ENCODE measurements at places on chromosomes 16 and 17.
A peak's percentile ranks its signal among the peaks of the same experiment; 100 is the strongest.

DNA sequence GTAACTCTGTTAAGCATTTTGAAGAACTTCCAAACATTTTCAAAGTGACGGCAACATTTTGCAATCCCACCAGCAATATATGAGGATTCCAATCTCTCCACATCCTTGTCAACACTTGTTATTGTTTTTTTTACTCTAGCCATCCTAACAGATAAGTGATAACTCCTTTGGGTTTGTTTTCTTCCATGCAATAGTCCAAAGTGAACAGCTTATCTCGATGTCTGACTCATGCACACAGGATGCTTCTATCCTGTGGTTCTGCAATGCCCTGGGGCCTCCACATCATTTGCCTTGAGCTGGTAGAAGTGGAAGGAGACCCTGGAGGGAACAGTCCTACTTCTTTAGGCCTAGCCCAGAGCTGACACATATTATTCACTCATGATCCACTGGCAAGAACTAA is 13.0 kb downstream of the TLE7 start:
- DNase-seq, result no peak

GRCh38 chr16:71846431-71846830 is 655 bp downstream of the ATXN1L start:
- DNase-seq, result no peak

DNA sequence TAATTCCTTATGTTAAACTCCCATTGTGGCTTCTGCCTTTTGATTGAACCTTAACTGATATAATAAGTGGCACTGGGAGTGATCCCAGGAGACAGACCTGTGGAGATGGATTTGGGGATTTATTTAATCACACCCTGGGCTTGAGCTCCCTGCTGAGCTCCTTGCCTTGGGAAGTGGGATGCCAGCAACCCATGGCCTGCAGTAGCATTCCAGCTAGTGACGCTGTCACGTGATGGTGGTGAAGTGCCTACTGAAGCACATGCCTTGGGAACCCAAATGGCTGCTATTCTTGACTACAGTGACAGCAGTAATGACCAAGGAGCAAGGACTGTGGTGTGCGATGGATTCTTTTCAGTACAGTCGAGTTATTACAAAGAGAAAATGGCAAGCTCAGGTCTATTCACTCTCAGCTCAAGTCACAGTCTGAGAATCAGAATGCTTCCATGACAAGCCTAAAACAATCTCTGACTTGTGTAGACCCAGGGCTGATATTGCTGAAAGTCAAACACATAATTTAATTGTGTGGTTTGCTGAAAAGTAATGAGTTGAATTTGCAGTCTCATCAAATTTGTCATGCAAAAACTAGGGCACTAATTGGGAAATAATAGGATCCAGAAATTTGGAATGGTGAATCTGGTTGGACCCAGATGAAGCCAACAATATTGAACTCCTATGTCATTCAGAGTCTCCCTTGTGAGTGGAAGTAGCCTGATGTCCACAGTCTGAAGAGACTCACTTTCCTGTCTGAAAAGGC is 47.1 kb downstream of the BCL7C start:
- DNase-seq, result no peak

- DNase-seq, result peak; percentile 32
Measured at GRCh38 chr16:63361032-63361624, 1324.9 kb upstream of the CDH8 start.

- no peak for DNase-seq
Measured at GRCh38 chr16:17238285-17239028, 232.3 kb downstream of the XYLT1 start.

- no peak for DNase-seq
Measured at GRCh38 chr16:9595393-9595792, 503.9 kb downstream of the HAPSTR1 start.

GRCh38 chr16:53091466-53092211 is 36.8 kb downstream of the CHD9 start:
- DNase-seq, result peak; percentile 86

DNA sequence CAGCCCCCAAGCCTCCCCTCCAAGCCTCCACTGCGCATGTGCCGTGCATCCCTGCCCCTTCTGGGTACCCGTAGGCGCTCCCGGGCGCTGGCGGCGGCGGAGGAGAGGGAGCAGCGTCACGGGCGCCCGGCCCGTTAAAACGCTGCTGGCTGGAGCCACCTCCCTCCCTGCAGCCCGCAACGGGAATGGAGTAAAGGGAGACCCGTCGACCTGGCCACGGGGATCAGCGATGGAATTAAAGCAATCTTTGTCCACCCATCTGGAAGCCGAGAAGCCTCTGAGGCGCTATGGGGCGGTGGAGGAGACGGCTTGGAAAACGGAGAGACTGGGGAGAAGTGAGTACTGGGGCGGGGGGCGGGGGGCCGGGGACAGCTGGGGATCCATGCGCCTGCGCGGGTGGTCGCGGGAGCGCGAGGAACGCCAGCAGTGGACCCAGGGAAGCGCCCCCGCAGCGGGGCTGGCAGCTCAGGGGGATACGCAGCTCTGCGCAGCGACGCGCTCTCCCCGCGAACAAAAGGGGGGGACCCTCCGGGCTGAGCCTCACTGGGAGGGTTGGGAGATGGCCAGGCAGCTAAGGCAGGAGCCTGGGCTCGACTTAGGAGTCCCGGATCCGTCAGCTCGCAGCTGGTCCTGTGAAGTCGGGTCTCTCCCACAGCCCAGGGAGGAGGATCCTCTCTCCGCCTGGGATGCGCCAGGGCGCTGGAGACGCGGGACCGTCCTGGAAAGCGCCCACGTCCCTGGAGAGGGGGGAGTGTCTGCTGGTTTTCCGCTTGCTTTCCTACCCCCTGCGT is at the start of gene BMERB1:
Gene BMERB1, plus strand, starts transcription at position 164 of the 791 bp plus-strand sequence. Its CDS starts 66 bp downstream, at position 230.
- peak; percentile 30 for DNase-seq

GRCh38 chr17:27596566-27597187 is 34.3 kb upstream of the LGALS9 start:
- no peak for DNase-seq

DNA sequence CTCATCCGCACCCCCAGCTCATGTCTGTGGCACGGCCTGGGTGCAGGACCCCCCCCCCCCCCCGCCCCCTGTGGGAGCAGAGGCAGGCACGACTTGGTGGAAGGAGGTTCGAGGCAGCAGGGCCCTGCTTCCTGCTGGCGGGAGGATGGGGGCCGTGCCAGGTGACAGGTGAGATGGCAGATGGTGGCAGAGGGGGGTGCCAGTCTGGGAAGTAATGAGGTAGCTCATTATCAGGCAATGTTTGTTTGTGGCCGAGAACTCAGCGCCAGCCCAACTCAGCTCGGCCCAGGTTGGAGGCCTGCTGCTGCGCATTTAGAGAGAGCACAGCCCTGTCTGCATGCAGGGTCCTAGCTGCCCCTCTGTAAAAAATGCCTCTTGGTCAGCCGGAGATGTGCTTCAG is 40.1 kb upstream of the JPH3 start:
- DNase-seq, result no peak

GRCh38 chr17:19714542-19715411 is 1.6 kb downstream of the SLC47A2 start:
- DNase-seq, result no peak

- no peak for DNase-seq
Measured at GRCh38 chr17:8339540-8339939, at the start of gene ODF4. ODF4 (plus strand) TSS chr17:8339840; CDS start chr17:8340052, 212 bp downstream.

DNA sequence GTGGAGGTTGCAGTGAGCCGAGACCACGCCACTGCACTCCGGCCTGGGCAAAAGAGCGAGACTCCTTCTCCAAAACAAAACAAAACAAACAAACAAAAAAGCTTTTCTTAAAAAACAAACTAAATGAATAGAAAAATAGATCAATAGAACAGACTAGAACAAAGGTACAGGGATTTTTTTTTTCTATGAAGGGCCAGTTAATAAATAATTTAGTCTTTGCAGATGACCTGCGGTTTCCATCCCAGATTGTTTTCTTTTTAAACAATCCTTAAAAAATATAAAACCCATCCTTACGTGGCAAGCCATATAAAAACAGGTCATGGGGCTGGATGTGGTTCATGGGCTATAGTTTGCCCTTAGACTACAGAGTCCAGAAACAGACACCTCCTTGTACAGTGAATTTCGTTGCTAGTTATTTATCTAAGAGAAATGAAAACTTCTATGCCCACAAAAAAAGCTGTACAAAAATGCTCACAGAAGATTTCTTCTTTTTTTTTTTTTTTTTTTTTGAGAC is 45.4 kb downstream of the CREBBP start:
- DNase-seq, result no peak

GRCh38 chr17:38587203-38587602 is 18.5 kb downstream of the SRCIN1 start:
- DNase-seq, result no peak

DNA sequence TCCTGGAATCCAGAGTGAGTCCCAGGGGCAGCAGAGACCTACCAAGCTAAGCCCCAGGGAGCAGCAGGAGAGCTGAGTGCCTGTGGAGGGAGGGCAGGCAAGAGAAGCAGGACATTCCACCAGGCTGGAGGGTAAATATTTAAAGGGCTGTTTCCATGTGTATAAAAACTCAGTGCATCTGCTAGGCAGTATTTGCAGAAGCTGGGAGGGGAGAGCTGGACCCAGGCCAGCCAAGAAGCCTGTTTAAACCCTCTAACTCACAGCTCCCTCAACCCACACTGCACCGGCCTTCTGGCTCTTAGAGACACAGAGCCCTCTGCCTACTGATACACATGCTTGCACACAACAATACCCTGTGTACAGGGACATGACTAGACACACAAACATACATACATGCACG is 22.5 kb upstream of the TMEM132E start:
- DNase-seq, result no peak

GRCh38 chr17:80260069-80260535 is 550 bp upstream of the RNF213 start:
- DNase-seq, result no peak

DNA sequence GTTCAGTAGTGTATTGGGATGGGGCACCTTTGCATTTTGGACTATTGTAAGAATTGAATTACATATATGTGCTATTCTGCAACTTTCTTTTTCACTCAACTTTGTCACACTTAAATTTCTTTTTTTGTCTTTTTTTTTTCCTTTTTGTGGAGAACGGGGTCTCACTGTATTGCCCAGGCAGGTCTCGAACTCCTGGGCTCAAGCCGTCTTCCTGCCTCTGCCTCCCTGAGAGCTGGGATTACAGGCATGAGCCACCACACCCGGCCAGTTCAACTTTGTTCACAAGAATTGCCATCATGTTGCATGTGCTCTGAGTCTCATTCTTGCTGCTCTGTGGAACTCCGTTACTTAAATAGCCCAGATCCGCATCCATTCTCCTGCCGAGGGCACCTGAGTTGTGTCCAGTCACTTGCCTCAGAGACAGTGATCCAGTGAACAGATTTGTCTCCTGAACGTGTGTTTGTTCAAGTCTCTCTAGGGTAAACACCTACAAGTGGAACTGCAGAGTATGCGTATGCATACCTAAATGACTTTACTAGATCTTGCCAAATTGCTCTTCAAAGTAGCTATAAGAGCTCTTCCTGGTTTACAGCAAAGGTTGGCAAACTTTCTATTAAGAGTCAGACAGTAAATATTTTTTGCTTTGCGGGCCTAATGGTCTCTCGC is 3.4 kb upstream of the SLC38A10 start:
- DNase-seq, result no peak

DNA sequence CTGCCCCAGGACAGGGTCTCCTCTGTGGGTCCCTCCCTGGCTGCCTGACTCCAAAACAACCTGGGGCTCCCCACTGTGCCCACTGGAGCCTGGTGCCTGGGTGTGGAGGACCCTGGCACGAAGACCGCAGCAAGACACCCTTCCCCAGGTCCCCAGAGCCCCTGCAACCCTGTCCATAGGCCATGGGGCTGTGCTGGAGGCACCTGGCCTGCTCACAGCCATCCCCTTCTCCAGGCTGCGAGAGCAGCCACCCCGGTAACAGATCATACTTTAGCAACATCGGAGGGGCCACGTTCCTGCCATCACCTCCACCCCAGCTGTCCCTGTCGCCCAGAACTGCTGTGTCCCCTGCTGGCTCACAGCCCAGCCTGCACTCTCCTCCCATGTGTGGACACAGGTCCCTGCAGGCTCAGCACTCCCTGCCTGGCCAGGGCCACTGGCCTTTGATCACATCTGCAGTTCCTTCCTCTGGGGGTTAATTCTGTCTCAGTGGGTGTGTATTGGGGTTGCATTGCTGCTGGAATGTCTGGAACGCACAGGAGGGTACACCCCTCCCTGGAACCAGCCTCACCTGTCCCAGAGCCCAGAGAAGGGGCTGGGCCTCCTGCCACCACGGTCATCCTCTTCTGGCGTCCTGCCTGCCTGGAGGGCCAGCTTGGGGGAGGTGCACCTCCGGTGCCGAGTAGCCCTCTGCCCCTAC is 12.2 kb downstream of the PPL start:
- DNase-seq, result no peak

GRCh38 chr17:37247825-37248224 is 128.0 kb upstream of the C17orf78 start:
- no peak for DNase-seq

DNA sequence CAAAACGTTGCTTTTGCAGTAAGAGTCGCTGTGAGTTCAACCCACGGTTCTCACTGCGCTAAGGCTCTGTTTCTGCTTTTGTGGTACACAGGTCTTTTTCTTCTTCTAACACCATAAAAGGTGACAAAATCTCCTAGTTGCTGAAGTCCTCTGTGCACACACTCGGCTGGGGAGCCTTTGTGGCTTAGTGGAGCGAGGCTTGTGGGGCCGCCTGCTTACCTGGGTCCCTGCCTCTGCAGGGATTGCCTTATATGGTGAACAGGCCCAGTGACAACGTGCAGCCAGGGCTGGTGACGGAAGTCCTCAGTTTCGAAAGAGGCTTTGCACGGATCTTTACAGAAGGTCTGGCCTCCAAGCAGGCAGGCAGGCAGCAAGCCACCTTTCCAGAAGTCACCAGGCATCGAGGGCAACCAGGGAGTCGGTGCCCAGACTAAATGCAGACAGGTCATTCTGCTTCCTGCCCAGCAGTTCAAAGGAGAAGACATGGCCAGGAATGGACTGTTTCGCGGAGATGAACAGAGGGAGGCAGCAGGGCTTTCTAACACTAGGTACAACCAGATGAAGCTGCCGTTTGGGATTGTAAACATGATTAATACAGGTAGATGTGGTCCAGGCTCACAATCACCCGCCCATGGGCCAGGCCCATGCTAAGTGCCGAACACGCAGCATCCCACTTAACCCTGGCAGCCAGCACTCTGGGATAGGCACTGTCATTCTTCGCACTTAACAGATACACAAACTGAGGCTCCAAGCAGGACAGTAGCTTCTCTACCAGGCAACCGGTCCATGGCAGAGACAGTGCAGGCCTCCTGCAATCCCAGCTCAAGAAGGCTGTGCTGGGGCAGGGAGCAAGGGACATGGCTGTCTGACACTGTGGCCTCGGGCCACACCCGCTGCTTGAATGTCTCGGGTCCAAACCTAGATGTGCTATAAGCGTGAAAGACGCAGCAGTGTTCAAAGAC is 10.7 kb upstream of the MEAK7 start:
- DNase-seq, result no peak

DNA sequence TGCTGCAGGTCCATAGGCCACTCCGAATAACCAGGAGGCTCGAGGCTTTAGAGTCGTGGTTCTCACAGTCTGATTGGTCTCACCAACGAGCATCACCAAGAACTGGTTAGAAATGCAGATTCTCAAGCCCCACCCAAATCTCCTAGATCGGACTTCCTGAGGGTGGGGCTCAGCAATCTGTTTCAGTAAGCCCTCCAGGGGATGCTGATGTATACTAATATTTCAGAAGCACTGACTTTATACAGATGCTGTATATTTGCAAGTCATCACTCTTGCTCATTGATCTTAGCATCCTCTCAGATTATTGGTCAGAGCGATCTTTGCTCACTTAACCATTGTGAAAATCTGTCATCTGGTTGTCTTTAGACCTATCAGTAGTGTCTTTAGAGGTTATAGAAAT is 4.4 kb upstream of the VAC14 start:
- no peak for DNase-seq

All from NCI-H446 (cell line).